ENCODE measurements at places on chromosomes 7 and 10.

DNA sequence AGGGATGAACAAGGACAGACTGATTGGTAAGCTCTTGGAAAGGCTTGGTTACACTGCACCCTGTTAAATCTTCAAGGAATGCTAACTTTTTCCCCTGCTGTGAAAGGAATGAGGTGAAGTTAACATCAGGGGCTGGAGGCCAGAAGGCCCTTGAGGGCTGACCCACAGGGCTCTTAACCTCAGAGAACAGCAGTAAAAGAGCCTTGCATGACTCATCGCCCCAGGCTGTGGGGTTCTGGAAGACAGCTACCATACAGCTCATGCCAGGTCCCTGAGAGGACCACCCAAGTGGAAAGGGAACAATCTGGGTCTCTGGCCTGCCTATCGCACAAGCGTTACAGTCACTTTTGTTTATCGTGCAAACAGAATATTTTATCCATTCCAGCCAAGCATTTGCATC, 54.4 kb downstream of the CYP2C9 start:
- DNase-seq, result no peak

DNA sequence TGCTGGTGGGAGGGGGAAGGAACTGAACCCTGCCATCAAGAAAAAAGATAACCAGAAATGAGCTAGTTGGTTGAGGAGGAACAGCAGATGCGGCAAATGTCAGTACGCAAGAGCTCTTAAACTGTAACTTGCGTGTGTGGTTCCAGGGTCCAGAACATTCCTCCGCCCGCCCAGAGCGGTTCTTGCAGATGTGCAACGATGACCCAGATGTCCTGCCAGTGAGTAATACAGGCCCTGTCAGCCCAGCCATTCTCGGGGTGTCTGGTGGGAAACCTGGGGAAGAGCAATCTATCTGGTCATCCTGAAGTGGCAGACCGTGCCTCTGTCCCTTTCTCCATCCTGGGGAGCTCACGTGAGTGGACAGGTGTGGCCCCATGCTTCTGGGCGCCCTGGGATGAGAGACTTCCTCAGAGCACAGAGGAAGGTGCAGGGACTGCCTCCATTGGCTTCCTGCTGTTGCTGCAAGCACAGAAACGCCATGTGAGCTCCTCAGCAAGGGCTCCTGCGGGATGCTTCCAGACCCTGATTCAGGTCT, 50.5 kb upstream of the ZMIZ2 start:
- no peak for DNase-seq

GRCh38 chr10:125095776-125096175, 64.6 kb downstream of the CTBP2 start:
- DNase-seq, result no peak

GRCh38 chr7:141312828-141313521, 238.2 kb upstream of the AGK start:
- DNase-seq, result no peak

DNA sequence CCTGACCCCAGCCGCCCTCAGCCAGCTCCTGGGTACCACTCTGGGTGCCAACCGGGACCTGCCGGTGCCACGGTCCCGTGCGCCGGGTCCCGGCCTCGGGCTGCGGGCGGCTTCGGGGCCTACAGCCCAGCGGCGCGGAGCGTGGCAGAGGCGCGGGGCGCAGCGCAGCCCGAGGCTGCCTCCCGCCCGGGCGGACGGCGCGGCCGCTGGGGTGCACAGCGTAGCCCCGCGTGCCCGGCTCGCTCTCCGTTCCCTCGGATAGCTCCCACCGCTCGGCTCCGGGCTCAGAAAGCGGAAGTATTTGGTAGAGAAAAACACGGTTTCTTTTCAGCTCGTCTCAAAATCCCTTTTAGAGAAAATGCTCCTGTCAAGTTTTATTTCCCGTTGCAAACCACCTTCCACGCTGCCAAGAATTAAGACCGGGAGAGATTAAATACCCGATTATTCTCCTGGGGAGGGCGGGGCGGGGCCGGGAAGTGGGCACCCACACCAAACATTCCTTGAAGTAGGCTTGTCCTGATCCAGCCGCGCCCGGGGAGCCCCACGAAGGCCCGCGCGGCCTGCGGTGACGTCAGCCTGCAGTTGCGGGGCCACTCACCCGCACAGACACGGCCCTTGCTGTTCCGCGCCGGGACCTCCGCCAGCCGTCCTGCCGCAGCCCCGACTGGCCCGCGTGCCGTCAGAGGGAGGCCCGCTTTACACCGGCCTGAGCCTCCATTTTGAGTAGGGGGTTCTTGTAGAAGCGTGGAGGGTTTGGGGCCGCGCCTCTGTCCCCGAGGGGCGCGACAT, 7.2 kb downstream of the HOXA13 start:
- no peak for DNase-seq

DNA sequence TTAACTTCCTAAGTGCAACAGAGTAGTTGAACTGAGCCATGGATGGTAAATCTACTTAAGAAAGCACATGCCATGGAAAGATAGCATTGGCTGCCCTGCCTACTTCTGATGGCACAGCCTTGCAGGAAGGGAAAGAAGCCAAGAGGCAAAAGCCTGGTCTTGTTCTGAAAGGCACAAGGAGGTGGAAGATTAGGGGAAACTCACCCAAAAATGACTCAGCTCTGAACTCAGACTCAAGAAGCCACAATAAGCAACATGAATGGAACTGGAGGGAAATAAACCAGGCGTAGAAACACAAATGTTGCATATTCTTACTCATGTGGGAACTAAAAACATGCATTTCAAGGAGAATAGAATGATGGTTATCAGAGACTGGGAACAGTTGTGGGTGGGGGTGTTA, 20.8 kb upstream of the ALOX5 start:
- no peak for DNase-seq

DNA sequence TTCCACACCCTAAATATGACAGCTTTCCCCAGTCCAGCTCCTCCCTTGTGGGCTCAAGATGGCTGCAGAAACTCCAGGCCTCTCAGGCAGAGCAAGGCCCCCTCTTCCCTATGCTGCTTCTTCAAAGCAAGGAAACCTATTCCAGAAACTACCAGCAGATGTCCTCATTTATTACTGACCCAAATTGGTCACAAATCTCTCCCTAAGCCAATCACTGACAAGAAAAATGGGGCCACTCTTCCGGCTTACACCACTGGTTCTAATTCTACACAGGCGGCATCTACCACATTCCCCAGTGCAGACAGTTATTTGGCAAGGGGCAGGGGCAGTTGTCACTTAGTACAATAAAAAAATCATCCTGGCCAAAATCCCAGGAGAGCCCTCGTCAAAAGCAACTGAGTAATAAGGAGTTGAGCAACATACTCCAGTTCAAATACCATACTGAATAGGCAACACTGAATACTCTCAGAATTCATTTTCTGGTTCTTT, 150.4 kb downstream of the SFMBT2 start:
- peak; percentile 58 for DNase-seq

DNA sequence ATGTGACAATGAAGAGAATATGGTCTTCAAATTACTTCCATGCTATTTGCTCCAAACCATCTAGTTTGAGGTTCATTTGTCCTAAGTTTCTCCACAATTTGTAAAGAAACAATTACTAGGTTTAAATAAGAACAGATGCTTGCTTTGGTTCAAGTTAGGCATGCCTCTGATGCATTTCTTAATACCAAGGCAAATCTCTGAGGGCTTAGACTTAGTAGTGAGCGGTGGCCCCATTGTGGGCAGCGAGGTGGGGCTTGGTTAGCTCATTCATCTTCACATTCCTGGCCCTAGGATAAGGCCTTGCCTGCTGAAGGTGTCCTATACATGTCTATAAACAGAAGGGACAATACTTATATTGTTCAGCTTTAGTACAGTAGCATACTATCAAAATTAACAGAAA, 52.4 kb upstream of the RHEB start:
- no peak for DNase-seq

DNA sequence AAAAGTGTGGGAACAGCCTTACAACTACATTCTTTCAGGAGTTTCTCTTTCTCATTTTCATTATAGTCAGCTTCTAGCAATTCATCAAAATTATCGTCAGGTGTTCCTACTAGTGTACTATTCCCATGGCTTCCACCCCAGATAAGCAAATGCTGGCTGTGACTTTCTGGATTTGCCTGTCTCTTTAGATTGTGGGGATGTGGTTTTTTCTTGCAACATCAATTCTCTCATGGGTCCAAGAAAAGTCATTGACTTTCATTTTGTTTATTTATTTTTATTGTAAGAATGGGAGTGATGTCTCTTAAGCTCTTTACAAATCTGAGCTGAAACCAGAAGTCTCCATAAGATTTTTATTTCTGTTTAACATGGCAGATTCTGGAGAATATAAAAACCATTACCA, 349.7 kb upstream of the SEMA3C start:
- no peak for DNase-seq

- no peak for DNase-seq
Observed at GRCh38 chr7:127745445-127745844, 93.5 kb downstream of the SND1 start.

DNA sequence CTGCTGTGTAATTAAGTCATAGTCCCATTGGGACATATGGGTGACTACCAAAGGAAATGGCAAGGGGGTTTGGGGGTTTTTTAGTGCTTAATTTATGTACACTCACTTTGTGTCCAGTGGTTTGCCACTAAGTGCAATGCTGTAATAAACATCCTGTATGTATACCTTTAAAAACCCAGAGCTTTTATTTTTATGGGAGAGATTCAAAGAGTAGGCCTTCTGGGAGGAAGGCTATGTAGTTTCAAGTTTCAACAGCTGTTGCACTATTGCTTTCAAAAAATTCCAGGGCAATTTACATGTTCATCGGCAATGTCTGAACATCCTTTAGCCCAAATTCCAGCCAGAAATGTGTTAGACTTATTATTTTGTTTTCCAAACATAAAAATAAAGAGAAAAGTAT, 744.7 kb downstream of the XPNPEP1 start:
- DNase-seq, result no peak

- DNase-seq, result no peak
Observed at GRCh38 chr10:117621795-117622420, 79.4 kb downstream of the EMX2 start.

- DNase-seq, result no peak
Observed at GRCh38 chr10:93993782-93994437, at the start of gene PLCE1. Gene PLCE1, plus strand, starts transcription at chr10:93993931. Its CDS starts 37,116 bp downstream, at chr10:94031047.

DNA sequence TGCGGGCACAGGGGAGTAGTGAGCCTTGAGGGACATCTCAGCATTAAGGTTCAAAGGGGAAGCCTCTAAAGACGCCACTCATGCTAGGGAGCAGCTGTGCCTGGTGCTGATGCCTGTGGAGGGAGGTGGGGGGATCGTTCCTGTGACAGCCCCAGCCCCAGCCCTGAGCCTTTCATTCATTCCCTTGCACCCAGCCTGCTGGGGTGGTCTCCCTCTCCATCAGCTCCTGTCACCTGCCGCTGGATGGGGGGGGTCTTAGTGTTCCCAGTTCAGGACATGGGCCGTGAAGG, 11.6 kb downstream of the ZNF316 start:
- DNase-seq, result no peak
